ENCODE measurements at places on chromosomes 16 and 17.

DNA sequence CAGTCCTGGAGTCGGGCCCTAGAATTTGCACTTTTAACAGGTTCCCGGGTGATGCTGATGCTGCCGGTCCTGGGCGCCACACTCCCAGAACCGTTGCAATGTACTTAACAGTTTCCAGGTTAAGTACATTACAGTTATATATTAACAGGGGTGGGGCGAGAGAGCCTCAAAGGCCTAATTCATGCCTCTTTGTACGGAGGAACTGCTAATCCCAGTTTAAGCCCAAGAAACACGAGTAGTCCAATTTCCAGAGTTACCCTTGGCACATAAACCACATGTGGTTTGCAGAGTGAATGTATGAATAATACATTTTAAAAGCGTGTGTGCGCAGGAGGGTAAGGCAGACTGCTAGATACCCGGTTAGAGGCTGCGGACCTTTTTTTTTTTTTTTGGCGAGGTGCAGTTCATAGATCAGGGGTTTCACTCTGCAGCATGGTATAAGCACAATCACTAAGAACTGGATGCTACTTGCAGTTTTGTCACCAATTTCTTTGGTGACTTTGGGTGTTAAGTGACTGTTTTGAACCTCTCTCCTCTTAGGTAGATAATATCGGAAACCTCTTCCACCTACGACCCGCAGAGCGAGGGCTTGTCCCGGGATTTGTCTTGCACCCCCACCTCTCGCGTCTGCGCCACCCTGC is 713 bp downstream of the COX11 start:
- DNase-seq = no peak

- no peak for DNase-seq
These were observed 1.1 kb downstream of the CHST6 start for GRCh38 chr16:75494184-75494583.

DNA sequence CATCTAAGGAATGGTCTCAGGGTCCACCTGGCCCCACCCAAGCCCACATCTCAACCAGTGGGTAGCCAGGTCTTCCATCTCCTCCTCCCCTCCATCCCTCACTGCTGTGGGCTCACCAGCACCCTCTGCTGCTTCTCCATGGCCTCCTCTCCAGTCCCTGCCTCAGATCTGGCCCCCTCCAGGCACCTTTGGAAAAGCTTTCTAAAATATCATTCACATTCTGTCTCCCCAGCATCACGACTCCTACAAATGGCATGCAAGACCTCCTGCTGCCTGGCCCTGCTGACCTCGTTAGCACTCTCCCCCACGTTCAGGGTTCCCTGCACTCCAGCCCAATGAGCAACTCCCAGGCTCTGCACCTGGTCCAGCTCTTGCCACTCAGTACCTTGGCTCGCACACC is 13.7 kb downstream of the GLP2R start:
- DNase-seq = no peak

- peak; percentile 76 for DNase-seq
These were observed 23.4 kb downstream of the GJD3 start for GRCh38 chr17:40340880-40341807.

GRCh38 chr16:49869731-49870130 is 13.8 kb upstream of the ZNF423 start:
- no peak for DNase-seq

DNA sequence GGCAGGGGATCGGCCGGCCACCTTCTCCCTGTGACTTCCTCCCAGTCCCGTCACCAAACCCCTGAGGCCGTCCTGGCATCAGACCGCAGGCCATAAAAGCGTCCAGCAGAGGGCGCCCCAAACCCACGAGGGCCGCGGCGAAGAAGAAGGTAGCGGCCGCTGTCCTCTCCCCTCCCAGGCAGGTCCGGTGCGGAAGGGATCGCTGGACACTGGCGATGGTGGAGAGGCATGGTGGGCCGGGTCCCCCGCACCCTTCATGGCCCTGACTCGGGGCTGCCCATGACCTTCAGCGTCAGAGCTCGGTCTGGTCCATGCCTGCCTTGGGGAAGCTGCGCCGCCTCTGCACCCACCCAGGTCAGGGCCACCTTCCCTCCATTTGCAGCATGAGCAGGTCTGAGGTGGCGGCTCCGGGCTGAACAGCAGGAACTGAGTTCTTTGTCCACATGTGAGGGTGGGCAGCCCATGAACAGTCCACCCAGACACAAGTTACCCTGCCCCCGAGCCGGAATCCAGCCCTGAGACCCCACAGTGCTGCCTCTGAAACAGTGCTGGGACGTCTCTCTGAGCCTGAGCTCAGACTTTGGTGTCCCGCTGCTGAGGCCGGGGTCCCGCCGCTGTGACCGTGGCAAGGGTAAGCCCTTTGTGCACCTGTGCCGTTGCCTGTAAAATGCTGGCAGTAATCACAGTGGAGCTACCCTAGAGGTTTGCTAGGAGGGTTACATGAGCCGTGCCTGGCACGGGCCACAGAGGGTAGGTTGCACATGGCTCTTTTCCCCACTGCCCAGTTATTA is 40.8 kb upstream of the CMIP start:
- peak; percentile 86 for DNase-seq

GRCh38 chr16:14088155-14088753 is 17.1 kb downstream of the MRTFB start:
- DNase-seq = no peak

- no peak for DNase-seq
These were observed 27.4 kb downstream of the UBN1 start for GRCh38 chr16:4874666-4875065.

GRCh38 chr17:7403043-7403726 is 712 bp downstream of the TMEM256 start:
- DNase-seq = no peak

GRCh38 chr16:69150146-69150865 is 17.9 kb downstream of the UTP4 start:
- DNase-seq = peak; percentile 35

DNA sequence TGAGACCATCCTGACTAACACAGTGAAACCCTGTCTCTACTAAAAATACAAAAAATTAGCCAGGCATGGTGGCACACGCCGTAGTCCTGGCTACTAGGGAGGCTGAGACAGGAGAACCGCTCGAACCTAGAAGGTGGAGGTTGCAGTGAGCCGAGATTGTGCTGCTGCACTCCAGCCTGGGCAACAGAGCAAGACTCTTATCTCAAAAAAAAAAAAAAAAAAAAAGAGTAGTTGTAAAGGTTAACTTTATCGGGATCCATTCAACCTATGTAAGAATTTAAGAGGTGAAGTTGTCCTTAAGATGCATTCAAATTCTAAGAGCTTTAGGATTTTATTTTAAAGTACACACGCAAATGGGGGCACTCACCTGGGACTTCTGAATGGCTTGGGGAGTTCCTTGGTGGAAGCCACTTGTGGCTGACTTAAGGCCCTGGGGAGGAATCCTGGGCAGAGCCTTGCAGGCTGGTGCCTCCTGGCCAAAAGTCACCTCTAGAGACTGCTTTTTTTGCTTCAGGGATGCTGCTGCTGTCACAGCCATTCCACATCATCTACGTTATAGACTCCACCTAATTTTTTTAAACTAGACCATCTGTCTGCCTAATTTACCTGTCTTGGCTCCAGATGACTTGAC is 3.3 kb downstream of the CTCF start:
- DNase-seq = no peak

DNA sequence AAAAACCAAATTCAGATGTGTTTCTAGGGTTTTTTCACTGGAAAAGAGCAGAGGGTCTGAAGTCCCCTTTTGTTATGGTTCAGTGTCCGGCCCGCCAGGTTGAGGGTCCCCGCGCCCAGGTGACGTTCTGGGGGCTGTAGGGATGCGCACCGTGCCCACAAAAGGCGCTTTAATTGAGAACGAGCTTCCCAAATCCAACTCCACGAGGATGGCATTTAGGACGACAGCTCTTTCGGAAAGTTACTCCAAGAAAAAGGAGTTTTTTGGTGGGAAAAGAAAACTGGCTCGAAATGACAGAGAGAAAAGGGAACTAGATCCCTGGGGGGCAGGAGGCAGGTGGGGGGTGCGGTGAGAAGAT is 15.9 kb upstream of the ZFHX3 start:
- no peak for DNase-seq

GRCh38 chr17:34166352-34166751 is 88.7 kb upstream of the CCL2 start:
- no peak for DNase-seq

- no peak for DNase-seq
These were observed 13.3 kb downstream of the MPRIP start for GRCh38 chr17:17055286-17056155.

- no peak for DNase-seq
These were observed 39.3 kb upstream of the CCDC182 start for GRCh38 chr17:57784226-57784895.

GRCh38 chr17:33661975-33662374 is 368.9 kb upstream of the ASIC2 start:
- DNase-seq = no peak

Measured in stimulated activated CD4-positive, alpha-beta T cell treated with anti-CD3 and anti-CD28 coated beads, Interleukin-2, amount 100 ng/mL, for 48 hours (primary cell).